Activated CD8-positive, alpha-beta memory T cell treated with anti-CD3 and anti-CD28 coated beads for 1 hour (primary cell): ENCODE measurements at places on chromosomes 4 and X.

- DNase-seq = no peak
Measured at GRCh38 chrX:120617996-120618630, 11.7 kb downstream of the C1GALT1C1 start.

GRCh38 chr4:67576538-67576937 lies 18.0 kb downstream of the STAP1 start:
- DNase-seq = no peak

- no peak for DNase-seq
Measured at GRCh38 chr4:52864793-52865192, 2.7 kb downstream of the RASL11B start.

- DNase-seq = no peak
Measured at GRCh38 chr4:81049907-81050306, 19.4 kb downstream of the BMP3 start.

GRCh38 chr4:150256841-150257730 lies 178.8 kb downstream of the DCLK2 start:
- DNase-seq = no peak

- DNase-seq = no peak
Measured at GRCh38 chr4:183788308-183788905, 116.7 kb upstream of the STOX2 start.

GRCh38 chr4:107552306-107552705 lies 167.7 kb downstream of the PAPSS1 start:
- DNase-seq = no peak

- no peak for DNase-seq
Measured at GRCh38 chrX:48786341-48786800, at the start of gene GATA1. TSS of gene GATA1 (plus strand) at chrX:48786590. CDS start at chrX:48791110, 4,520 bp downstream.

DNA sequence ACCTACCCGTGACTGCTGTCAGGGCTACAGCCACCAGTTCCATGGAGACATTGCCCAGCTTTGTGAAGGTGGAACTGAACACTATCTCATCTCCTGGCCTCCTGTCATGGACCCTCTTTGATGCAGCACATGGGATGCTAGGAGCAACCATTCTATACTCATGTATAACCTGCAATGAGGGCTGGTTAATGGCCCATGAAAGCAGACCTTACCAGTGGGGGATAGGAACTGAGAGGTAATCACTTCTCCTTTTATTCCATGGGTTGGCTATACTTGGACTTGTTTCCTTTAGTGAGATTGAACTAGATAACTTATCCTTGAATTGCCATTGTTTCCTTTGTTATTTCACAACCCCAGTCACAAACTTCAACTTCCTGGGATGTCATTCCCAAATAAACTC lies 310.6 kb downstream of the BMPR1B start:
- no peak for DNase-seq

- DNase-seq = no peak
Measured at GRCh38 chr4:172666711-172667368, 501.8 kb upstream of the GALNT7 start.
